ENCODE measurements at places on chromosomes 13 and 19.

GRCh38 chr19:17086120-17086519, 10.5 kb downstream of the MYO9B start:
- no peak for DNase-seq

- no peak for DNase-seq
Observed at GRCh38 chr13:43293561-43293960, 270.2 kb downstream of the DNAJC15 start.

- no peak for DNase-seq
Observed at GRCh38 chr13:34933786-34934185, 8.3 kb upstream of the NBEA start.

GRCh38 chr13:28049880-28050875, 50.2 kb downstream of the FLT3 start:
- no peak for DNase-seq

DNA sequence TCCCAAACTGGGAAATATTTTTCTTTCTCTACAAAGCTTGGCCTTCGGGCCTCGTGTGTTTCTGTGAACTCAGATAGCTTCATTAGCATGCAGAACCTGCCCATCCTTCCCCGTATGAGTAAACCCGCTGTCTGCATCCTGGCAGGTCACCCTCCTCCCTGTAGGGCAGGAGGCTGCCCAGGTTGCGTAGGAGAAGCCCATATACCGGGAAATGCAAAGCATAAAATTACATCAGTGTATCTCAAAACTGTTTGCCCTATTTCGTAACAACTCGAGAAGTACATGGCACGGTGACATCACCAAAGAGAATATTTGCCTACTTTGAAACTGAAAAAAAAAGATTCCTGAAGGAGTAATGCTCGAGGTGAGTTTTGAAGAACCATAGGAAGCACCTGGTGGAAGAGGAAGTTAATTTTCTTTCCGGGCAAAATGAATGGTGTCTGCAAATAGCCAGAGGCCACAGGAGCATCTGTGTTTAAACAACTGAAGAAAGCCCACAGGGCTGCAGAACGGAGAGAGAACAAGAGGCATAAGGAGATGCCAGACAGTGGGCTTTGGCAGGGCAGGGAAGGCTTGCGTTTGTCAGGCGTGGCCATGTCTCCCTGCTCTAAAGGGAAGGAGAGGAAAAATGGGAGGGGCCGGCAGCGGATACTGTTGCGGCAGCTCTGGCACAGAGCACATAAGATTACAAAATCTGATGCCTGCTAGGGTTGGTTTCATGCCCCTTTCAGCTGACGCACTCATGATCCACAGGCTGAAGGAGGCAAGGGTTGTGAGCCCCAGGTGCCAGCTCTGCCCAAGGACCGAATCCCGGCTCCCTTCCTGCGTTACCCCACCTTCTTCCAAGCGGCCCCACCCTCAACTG, 81.4 kb downstream of the IRS2 start:
- no peak for DNase-seq

All from CD4-positive, alpha-beta T cell treated with Interleukin-15 for 4 hours (primary cell).